ENCODE measurements at places on chromosomes 3 and 15.

GRCh38 chr3:150105025-150105424, 134.3 kb upstream of the PFN2 start:
- no peak for DNase-seq

DNA sequence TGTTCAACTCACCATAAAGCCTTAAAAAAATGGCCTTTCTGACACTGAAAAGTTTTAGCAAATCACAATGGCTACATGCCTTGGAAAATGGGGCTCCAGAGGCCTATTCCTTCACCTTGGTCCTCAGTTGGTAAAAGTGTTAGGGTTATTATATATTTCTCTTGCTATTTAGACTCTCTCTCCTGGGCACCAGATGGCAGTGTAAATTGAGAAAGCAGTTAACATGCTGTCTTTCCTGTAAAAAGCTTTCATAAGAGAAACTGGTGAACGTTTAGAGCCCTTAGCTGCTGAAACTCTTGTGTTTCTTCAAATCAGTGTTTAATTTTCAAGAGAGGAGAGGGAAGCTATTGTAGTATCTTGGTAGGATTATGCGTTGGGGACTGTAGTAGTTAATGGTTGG, 89.9 kb downstream of the LRTM1 start:
- DNase-seq = no peak

DNA sequence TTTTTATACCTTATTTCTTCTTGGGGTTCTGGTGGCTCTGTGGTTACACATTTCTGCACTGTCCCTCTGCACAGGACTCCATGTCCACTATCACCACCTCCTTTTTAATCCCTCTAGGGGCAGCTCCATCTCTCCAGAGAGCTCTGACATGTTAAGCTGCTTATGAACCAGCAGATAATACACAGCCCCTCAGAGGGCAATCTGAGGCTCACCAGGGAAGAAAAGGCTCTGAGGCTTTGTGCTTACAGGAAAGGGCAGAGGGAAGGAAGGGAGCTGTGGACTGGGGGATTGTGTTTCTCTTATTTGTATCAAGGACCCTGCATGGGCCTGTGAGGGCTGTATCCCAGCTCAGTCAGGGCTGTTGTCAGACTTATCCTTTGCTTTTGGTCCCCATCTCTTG, 164.5 kb downstream of the EPHB1 start:
- no peak for DNase-seq

GRCh38 chr3:12825156-12825555, 16.2 kb downstream of the RPL32 start:
- DNase-seq = no peak

- no peak for DNase-seq
Measured at GRCh38 chr3:132469326-132469725, 52.0 kb downstream of the DNAJC13 start.

Measured in stimulated activated CD4-positive, alpha-beta T cell treated with anti-CD3 and anti-CD28 coated beads, TNF-alpha, amount 100 ng/mL, for 24 hours (primary cell).